ENCODE measurements at places on chromosomes 12 and 14. TPM values are rescaled to one million over a fixed set of nuclear protein-coding genes. Genes with fewer than 3 reads are reported as not detected.

GRCh38 chr14:38261620-38262019 lies 5.7 kb upstream of the CLEC14A start:
- no peak for DNase-seq

- peak; percentile 64 for DNase-seq
These were observed 400 bp downstream of the CHST11 start for GRCh38 chr12:104456950-104457745.

DNA sequence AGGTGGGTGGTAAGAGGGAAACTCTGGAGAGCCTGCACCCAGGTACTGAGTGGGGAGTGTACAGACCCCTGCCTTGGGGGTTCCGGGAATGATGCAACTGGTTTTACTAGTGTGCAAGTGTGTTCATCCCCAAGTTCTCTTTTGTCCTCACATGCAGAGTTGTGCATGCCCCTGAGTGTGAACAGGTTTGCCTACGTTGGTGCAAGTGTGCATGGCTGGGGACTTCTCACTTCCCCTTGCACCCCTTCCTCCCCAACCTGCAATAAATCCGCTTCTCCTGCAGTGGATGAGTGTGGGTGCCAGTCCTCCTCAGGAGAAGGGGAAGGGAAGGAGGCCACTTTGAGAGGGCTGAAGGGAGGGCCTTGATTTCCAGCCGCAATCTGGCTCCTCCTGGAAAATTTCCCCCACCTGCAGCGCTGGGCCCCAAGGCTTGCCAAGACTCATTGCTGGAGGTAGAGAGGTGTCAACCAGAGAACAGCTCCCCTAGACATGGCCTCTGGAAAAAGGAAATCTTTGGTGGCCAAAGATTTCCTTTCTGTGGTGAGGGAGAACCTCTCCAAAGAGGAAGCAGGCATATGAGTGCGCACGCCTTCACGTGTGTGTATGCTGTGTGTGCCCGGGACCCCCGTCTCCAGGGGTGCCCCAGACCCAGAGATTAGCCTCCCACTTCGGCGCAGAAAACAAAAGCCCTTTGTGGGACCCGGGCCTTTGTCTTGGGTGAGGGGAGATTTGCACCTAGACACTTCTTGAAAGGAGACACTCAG lies 5.5 kb downstream of the AQP2 start:
- DNase-seq = no peak

Gene PELI2
- 2.0 TPM for total RNA-seq

DNA sequence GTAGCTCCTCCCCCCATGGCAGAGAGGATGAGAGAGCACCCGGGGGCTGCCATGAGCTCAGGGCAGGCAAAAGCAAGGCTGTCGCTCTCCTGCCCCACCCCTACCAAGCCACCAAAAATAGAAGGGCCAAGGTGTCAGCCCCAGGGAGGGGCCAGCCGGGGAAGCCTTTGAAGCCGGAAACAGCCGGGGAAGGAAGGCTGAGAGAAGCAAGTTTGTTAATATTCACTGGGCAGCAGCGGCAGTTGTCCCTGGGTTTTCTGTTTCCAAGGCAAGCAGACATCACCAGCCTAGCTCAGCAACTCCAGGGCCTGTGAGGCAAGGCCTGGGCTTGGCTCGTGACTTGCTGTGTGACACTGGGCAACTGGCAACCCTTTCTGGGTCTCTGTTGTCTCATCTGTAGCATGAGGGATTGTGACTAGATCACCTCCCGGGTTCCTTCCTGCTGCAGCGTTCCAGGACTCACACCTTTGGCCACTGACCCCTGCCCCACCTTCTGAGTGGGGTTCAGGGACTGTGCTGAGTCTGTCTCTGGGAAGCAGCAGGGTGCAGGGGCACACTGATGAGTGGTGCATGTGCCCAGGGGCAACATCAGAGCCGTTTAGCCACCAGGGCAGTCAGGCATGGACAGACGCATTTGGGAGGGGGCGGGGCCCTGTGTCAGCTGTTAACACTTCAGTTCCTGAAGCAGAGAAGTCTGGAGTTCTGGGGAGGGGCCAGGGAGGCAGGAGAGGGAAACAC lies 24.3 kb downstream of the SYNDIG1L start:
- peak; percentile 29 for DNase-seq

GRCh38 chr14:37515771-37516170 lies 79.3 kb downstream of the FOXA1 start:
- DNase-seq = no peak

DNA sequence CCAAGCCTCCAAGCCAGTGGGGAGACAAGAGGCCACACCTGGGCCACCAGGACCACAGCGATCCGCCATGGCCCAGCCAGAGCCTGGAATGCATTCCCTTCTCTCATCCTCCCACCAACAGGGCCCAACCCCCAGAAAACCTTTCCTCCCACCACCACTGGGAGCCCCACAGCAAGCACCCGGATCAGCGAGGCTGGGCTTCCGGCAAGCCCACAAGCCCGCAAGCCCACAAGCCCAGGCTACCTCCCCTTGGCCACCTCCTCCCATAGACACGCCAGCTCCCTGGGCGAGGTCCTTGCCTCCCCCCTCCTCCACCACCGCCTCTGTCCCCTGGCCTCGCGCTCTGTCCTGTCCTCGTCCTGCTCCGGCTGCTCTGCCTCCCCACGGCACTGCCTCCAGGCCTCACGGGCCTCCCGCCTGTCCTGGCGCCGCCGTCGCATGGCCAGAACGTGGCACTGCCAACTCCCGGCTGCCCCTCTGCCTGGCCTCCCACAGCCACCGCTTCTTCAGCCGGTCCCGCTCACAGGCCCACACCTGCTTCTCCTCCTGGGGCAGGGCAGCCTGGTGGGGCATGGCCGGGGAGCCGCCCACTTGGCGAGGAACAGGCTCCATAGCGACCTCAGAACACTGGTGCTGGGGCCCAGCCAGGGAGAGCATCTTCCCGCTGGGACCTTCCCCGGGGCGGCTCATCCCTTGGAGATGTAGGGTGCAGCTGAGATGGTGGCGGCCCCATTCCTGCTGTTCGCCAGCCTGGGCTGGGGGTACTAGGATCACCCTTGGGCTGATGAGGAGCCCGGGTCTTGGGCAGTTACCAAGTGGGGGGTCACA lies 5.6 kb downstream of the CDK2AP1 start:
- no peak for DNase-seq

GRCh38 chr14:72165229-72165698 lies 233.0 kb downstream of the RGS6 start:
- no peak for DNase-seq

DNA sequence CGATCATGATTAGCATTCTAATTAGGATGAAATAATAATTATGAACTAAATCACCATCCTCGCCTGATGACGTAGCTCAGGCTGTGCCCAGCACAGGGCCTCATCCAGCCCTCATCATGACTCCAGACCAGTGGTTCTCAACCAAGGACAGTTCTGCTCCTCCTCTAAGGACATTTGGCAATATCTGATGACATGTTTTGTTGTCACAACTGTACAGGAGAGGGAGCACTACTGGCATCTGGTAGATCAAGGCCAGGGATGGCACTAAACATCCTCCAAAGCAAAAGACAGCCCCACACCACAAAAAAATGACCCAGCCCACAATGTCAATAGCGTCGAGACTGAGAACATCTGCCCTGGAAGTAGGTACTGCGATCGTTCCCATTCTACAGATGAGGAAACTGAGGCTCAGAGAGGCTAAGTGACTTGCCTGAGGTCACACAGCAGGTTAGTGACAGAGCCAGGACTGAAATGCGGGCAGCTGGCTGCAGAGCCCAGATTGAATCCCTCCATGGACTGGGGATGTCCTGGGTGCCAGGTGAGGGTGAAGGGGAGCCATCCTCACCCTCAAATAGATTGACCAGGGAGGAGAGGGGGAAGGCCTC lies 15.5 kb downstream of the TRPV4 start:
- DNase-seq = no peak

Gene GLIPR1L1
- not detected for total RNA-seq

GRCh38 chr14:37641117-37641516 lies 45.7 kb downstream of the TTC6 start:
- no peak for DNase-seq

- no peak for DNase-seq
These were observed 88.3 kb downstream of the RPS29 start for GRCh38 chr14:49497725-49498348.

DNA sequence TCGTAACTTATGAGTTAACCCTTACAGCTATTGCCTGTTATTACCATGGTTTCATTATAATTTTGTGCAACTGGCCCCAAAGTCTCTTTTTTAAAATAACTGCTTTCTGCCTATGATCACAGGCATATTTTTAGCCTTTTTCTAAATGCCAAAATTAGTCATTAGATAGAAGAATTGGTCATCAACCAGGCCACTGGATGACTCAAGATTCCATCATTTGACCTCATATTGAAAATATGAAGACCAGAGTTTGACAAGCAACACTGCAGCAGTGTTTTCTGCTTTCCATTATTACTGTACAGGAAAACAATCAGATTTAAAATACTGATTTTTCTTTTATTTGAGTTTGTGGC lies 54.7 kb upstream of the OTOGL start:
- no peak for DNase-seq

DNA sequence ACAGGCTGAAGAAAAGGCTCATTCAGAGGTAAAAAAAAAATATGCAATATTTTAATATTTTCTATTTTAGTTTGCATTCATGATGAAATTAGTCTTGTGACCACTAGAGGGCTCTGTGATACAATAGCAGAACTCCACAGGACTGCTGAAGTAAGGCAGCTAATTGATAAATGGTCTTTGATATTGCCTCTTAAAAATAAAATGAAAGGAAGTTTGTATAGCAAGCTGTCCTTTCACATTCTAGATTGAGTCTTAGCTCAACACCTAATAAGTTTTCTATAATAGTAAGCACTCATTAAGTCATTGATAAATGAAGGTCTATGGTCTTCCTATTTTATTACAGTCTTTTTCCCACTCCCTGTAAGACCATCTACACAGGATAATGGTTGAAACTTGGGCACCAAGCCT lies 315.7 kb downstream of the NAV3 start:
- DNase-seq = no peak

DNA sequence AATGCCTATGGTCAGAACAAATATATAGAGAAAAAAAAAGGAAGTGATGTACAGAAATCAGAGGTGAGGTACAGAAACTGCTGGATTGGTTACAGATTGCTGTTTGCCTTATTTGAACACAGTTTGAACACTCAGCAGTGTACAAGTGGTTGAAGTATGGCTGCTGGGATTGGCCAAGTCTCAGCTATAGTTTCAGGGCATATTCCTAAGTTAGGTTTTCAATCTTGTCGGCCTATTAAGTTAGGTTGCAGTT lies 146.4 kb downstream of the LLPH start:
- no peak for DNase-seq

Gene LTBP2
- total RNA-seq = 26.5 TPM

Gene BEGAIN
- 1.9 TPM for total RNA-seq

- DNase-seq = peak; percentile 79
These were observed 124.8 kb downstream of the SAMD4A start for GRCh38 chr14:54691525-54692283.

DNA sequence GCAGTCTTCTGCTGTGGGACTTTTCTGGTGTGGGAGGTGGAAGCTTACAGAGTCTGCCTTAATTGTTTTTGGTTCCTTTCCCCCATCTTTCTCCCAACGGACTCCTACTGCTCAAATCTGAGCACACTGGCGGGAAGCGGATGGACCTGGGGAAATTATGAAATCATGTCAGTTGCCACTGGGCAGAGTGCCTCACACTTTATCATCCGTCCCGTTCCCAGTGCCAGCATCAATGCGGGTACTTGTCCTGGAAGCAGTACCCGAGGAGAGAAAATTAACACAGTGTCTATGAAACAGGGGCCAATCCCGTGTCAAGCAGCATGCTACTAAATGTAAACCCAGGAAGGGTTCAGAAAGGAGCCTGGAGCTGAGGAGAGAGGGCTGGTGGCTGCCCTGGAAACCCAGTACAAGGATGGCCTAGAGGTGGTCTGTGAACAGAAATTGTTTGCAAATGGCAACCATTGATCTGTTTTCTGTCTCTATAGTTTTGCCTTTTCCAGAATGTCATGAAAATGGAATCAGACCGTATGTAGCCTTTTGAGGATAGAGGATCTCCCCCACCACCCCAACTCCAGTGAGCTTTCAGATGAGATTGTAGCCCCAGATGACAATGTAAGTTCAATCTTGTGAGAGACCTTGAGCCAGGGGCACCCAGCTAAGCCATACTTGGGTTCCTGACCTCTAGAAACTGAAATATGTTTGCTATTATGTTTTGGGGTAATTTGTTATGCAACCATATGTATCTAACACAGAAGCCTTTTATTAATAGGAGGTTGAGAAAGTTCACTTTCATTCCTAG lies 908 bp upstream of the CDKL1 start:
- no peak for DNase-seq

GRCh38 chr14:91341334-91341733 lies 76.3 kb downstream of the CCDC88C start:
- DNase-seq = no peak

- DNase-seq = no peak
These were observed 25.8 kb downstream of the DACT1 start for GRCh38 chr14:58663494-58664111.

Gene CCDC38
- 0.22 TPM for total RNA-seq

DNA sequence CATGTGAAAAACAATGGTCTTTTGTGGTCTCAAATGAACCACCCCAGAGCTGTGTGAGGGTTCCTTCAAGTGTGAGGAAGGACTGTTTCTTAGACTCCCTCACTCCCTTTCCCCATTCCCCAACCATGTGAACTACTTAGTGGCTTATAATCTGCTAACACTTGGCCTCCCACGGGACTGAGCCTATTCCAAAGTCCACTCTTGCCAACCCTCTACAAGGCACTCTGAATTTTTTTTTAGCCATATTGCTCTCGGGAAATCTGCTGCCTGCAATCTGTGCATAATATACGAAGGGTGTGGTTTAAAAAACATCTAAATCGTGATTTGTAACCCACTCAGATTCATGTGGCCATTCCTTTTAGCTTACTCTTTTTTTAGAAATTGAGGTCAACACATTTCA lies 2.6 kb downstream of the SVOP start:
- no peak for DNase-seq

Gene ZFHX2
- 0.74 TPM for total RNA-seq

GRCh38 chr12:72832024-72832423 lies 559.9 kb downstream of the TRHDE start:
- DNase-seq = no peak

GRCh38 chr12:66803930-66804329 lies 125.1 kb upstream of the GRIP1 start:
- no peak for DNase-seq

Gene CLEC1A
- 2.4 TPM for total RNA-seq
